ENCODE measurements at places on chromosomes 4 and X. TPM values are rescaled to one million over a fixed set of nuclear protein-coding genes. Genes with fewer than 3 reads are reported as not detected.

Gene NMU
- 0.65 TPM for polyA plus RNA-seq

Gene TCEAL5
- 0.43 TPM for polyA plus RNA-seq

Gene GAR1
- 40.5 TPM for polyA plus RNA-seq

Gene PAGE2B
- polyA plus RNA-seq: 0.31 TPM

Gene GPR50
- polyA plus RNA-seq: not detected

Gene PABPC1L2A
- not detected for polyA plus RNA-seq

Gene TMSB15C
- 2.9 TPM for polyA plus RNA-seq

Gene ATP1B4
- polyA plus RNA-seq: not detected

Gene DCAF16
- polyA plus RNA-seq: 28.5 TPM

GRCh38 chr4:173917255-173917960 lies 366.1 kb downstream of the FBXO8 start:
- H3K36me3 ChIP-seq: no peaks in the 10 kb centered on the region
- H3K27me3 ChIP-seq: no peaks in the 10 kb centered on the region
- no peak overlapping the region for H3K4me3 ChIP-seq
- H3K4me1 ChIP-seq: peaks cover 7% of the 10 kb centered on the region
- no peak for DNase-seq
- H3K27ac ChIP-seq: peak overlapping the region; percentile 67

GRCh38 chrX:53047228-53047627 lies 1.4 kb upstream of the GPR173 start:
- H3K27me3 ChIP-seq: peaks cover 25% of the 10 kb centered on the region
- H3K4me1 ChIP-seq: peaks cover 9% of the 10 kb centered on the region

GRCh38 chr4:6884341-6884870 lies 25.2 kb upstream of the TBC1D14 start:
- H3K27me3 ChIP-seq: no peaks in the 10 kb centered on the region
- peaks cover 42% of the 10 kb centered on the region for H3K36me3 ChIP-seq
- peaks cover 3% of the 10 kb centered on the region for H3K4me1 ChIP-seq
- H3K4me3 ChIP-seq: no peak overlapping the region
- no peak overlapping the region for H3K27ac ChIP-seq

GRCh38 chr4:4323705-4324534 lies 33.9 kb downstream of the ZBTB49 start:
- no peak overlapping the region for H3K27ac ChIP-seq
- no peaks in the 10 kb centered on the region for H3K4me1 ChIP-seq
- no peak overlapping the region for H3K4me3 ChIP-seq
- peaks cover 20% of the 10 kb centered on the region for H3K36me3 ChIP-seq
- no peak for DNase-seq

DNA sequence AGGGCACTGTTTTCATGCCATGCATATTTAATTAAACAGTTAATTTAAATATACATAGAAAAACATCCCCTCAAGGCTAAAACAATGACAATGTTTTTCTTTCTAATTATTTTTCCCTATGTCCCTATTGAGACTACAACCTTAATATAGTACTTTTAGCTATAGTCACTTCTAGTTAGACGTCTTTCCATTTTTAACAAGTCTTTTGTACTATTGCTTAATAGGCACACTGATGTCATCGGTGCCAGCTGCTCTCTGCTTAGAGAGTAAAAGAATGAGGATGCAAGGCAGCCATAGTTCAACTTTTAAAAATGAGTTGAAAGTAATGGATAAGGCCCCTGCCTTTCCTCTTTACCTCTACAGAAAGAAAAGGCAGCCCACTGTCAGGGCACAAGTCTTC lies 191.1 kb downstream of the KCTD8 start:
- no peaks in the 10 kb centered on the region for H3K4me1 ChIP-seq
- no peak overlapping the region for H3K4me3 ChIP-seq
- H3K36me3 ChIP-seq: no peaks in the 10 kb centered on the region

- no peak overlapping the region for H3K4me3 ChIP-seq
- no peak for DNase-seq
- H3K36me3 ChIP-seq: peaks cover 33% of the 10 kb centered on the region
- no peak overlapping the region for H3K27ac ChIP-seq
These were observed 77.2 kb downstream of the C4orf51 start for GRCh38 chr4:145757188-145757587.

GRCh38 chrX:119249891-119250290 lies 13.8 kb downstream of the PGRMC1 start:
- H3K27ac ChIP-seq: no peak overlapping the region
- H3K27me3 ChIP-seq: no peaks in the 10 kb centered on the region
- H3K4me1 ChIP-seq: no peaks in the 10 kb centered on the region
- no peak overlapping the region for H3K4me3 ChIP-seq

GRCh38 chr4:151728006-151728405 lies 32.8 kb downstream of the GATB start:
- H3K4me3 ChIP-seq: no peak overlapping the region
- H3K27me3 ChIP-seq: no peaks in the 10 kb centered on the region
- no peak overlapping the region for H3K27ac ChIP-seq
- H3K36me3 ChIP-seq: no peaks in the 10 kb centered on the region
- no peaks in the 10 kb centered on the region for H3K4me1 ChIP-seq

- DNase-seq: peak; percentile 86
- peaks cover 13% of the 10 kb centered on the region for H3K36me3 ChIP-seq
- H3K27me3 ChIP-seq: no peaks in the 10 kb centered on the region
- H3K4me1 ChIP-seq: 0 out of 2 replicates have a peak, but pooled peaks cover 10% of the 10 kb centered on the region
- H3K4me3 ChIP-seq: peak within 1 kb of the TSS; percentile 92
These were observed at the start of gene STBD1 for GRCh38 chr4:76305971-76306881. STBD1 (plus strand) TSS chr4:76306733; CDS start chr4:76306770, 37 bp downstream.

- H3K4me1 ChIP-seq: no peaks in the 10 kb centered on the region
- H3K27me3 ChIP-seq: peaks cover 19% of the 10 kb centered on the region
- DNase-seq: no peak
- H3K27ac ChIP-seq: no peak within 1 kb of the TSS
- H3K4me3 ChIP-seq: no peak within 1 kb of the TSS
These were observed at the start of gene PFKFB1 for GRCh38 chrX:54994099-54994498. PFKFB1 (minus strand) TSS chrX:54994188; CDS start chrX:54994007, 181 bp downstream.

- DNase-seq: no peak
- no peaks in the 10 kb centered on the region for H3K27me3 ChIP-seq
- H3K4me3 ChIP-seq: no peak overlapping the region
- no peak overlapping the region for H3K27ac ChIP-seq
These were observed 32.8 kb downstream of the REPS2 start for GRCh38 chrX:16979226-16979625.

GRCh38 chr4:37071576-37071975 lies 173.0 kb upstream of the NWD2 start:
- H3K4me1 ChIP-seq: no peaks in the 10 kb centered on the region
- no peaks in the 10 kb centered on the region for H3K27me3 ChIP-seq
- H3K4me3 ChIP-seq: no peak overlapping the region
- DNase-seq: no peak
